ENCODE measurements at places on chromosomes 7 and 10.

- no peak for DNase-seq
Measured at GRCh38 chr7:2832461-2832860, 11.6 kb downstream of the GNA12 start.

DNA sequence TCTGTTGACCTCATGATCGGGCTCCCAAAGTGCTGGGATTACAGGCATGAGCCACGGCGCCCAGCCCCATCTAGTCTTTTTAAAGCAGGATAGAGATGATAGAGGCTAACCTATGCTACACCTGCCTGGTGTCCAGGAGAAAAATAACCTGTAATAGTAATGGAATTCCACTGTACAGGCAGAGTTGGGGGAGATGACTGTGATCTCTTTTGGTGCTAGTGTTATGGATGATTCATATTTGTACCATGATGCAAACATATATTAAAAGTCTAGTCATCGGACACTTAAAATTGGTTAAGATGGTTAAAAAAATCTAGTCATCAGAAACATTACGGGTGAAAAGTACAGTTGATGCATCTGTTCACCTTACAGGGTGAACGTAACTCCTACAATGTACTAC is 6.1 kb upstream of the SAR1A start:
- DNase-seq: no peak

GRCh38 chr7:92417913-92418312 is 29.4 kb upstream of the GATAD1 start:
- no peak for DNase-seq

- DNase-seq: no peak
Measured at GRCh38 chr7:7117935-7118586, 64.3 kb upstream of the C1GALT1 start.

GRCh38 chr10:26869528-26869927 is 8.8 kb upstream of the ABI1 start:
- no peak for DNase-seq

- no peak for DNase-seq
Measured at GRCh38 chr7:112238852-112239610, 32.5 kb downstream of the ZNF277 start.

GRCh38 chr7:148997497-148997896 is 30.8 kb downstream of the PDIA4 start:
- DNase-seq: no peak

DNA sequence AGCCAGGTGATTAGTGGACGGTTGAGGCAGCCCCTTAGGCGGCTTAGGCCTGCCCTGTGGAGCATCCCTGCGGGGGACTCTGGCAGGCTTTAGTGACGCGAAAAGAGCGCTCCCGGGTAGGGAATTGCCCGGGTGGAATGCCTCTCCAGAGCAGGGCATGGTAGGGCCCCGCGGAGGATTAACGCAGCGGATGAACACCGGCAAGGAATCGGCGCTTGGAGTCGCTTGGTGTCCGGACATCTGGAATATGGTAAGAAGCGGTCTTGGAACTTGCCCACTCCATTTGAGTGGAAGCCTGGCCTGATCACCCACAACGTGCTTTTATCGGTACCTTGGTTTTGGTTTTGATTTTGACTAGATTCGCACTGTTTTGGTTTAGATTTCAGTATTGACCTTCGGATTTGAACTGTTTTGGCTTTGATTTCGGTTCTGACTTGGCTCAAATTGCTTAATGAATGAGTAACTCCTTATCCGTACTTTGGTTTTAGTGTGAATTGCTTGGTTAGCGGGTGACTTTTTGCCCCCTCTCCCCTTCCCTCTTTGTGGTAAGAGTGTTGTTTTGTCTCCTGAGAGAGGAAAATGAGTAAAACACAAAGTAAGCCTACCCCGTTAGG is 24.2 kb upstream of the CHST3 start:
- no peak for DNase-seq

- DNase-seq: no peak
Measured at GRCh38 chr7:134509010-134509409, 18.4 kb upstream of the AKR1B10 start.

DNA sequence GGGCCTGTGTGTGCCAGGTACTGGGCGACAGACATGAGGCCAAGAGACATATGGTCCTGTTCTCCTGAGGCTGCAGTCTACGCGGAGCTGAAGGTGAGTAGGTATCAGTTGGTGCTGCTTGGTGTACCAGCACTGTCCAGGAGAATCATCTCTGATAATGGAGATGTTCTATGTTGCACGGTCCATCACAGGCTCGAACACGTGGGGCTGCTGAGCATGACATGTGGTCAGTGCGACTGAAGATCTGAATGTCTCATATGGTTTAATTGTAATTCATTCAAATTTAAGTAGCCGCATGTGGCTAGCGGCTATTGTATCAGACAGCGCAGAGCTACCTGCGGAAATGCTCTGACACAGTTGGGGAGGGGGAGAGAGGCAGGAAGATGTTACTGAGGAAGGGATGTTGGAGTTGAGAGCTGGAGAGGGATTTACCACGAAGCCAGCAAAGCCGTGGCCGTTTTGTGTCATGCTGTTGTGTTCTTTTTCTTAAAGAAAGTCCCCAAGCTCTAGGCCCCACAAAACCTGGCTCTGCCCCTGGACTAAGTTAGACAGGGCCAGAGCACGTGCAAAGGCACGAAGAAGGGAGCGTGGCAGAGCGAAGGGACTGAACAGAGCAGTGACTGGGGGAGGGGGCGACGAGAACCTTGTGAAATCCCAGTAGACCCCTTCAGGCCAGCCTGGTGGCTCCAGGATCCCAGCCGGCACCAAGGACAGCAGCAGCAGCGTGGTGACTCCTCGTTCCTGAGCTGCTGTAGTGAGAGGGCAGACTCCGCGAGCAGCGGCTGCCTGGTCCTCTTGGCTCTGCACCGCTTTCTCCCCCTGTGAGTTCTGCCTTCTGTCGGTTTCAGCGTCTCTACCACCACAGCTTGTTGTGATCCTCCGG is 20.0 kb downstream of the SMKR1 start:
- DNase-seq: no peak

DNA sequence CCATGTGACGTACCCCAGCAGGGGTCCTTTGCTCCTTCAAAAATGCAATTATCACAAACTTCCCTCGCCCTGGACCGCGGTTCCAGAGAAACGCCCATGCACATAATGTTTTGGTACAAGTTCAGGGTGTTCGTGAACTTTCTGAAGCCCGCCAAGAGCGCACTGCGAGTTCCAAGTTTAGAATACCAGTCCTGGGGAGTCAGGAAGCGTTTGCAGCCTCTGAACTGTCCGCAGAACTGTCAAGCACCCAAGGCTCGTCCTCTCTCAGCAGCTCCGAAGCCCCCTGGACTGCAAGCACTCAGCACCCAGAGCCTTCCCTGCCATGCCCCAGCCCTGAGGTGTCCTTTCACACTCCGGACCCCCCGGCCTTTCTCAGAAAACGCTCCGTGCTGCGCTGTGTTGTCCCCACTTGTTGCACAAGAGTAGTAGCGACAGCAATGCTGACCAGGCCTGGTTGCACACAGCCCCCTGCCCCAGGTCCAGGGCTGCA is 30.3 kb downstream of the CALML3 start:
- no peak for DNase-seq

DNA sequence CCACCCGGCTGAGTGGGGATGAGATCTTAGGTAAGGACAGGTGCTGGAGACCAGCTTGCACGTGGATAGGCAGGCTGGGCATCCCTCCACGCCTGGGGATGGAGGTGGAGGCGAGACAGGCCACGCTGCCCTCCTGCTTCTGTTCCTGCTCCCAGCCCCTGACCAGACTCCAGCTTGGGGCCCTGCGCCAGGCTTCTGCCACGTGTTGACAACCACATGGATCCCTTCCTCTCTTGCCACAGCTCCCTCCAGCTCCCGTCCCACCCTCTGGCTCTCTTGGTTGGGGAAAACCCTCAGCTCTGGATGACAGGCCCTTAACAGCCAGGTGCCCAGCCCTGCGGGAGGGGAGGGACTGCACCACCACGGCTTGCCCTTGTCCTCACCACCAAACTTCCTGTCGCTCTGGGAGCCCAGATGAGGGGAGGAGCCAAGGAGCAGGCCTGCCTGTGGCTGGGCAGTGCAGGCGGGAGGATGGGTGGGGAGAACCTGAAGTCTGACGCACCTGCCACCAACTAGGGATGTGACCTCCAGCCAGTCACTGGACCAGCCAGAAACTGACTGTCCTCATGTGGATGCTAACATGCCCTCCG is 36.0 kb downstream of the KCNH2 start:
- peak; percentile 18 for DNase-seq

- no peak for DNase-seq
Measured at GRCh38 chr10:43692051-43692825, 43.6 kb upstream of the ZNF32 start.

GRCh38 chr10:86522510-86522855 is 891 bp upstream of the WAPL start:
- DNase-seq: no peak

GRCh38 chr7:83832009-83832408 is 183.1 kb upstream of the SEMA3E start:
- DNase-seq: no peak

- no peak for DNase-seq
Measured at GRCh38 chr10:115977855-115978254, 295.2 kb downstream of the GFRA1 start.

- no peak for DNase-seq
Measured at GRCh38 chr7:102836191-102836919, 76.4 kb upstream of the LRRC17 start.

DNA sequence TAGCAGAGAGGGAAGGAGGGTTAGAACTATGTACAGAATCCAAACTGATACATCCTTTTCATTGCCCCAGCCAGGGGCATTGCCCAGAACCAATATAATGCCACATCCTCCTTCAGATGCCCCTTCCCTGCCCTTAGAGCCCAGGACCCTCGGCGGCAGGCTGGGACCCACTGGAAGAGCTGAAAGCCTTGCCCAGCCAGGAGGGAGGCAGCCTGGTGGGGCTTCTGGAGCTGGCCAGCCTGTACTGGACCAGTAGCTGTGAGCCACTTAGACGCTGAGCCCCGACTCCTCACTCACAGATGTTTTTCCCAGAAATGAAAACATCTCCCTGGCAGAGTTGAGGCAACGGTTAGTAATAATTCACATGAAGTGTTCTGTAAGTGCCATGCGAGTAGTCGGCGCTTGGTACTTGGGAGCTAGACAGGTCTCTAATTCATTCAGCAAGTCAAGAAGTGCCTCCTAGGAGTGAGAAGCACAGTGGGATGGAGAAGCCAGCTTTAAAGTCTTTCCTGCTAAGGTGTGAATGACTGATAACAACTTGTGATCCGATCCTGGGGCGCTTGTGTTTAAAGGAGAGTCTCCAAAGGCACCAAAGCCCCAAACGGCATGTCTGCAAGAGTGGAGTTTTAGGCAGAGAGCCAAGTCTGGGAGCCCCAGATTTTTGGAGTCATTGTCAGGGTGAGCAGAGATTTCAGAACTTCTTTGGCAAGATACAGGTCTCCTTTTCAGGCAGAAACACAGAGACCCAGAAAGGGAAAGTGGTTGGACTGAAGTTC is 9.8 kb downstream of the VSIR start:
- no peak for DNase-seq

DNA sequence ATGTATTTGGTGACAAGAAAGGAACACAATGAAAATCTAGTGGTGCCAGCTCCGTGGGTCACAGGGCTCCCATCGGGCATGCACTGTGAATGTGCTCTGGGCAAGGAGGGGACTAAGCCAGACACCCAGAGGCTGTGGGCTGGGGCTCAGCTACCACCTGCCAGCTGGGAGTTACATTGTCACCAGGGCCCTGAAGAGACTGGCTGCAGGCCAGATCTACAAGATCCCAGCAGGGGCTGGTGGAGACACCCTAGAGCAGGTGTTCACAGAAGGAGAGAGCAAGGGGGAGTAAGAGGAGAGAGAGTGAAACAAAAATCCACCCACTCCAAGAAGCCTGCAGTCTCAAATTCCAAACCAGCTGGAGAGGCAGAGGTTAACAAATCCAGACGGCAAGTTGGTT is 116.6 kb upstream of the ADCY1 start:
- no peak for DNase-seq

GRCh38 chr10:95374597-95375209 is 83.9 kb upstream of the PDLIM1 start:
- DNase-seq: no peak

DNA sequence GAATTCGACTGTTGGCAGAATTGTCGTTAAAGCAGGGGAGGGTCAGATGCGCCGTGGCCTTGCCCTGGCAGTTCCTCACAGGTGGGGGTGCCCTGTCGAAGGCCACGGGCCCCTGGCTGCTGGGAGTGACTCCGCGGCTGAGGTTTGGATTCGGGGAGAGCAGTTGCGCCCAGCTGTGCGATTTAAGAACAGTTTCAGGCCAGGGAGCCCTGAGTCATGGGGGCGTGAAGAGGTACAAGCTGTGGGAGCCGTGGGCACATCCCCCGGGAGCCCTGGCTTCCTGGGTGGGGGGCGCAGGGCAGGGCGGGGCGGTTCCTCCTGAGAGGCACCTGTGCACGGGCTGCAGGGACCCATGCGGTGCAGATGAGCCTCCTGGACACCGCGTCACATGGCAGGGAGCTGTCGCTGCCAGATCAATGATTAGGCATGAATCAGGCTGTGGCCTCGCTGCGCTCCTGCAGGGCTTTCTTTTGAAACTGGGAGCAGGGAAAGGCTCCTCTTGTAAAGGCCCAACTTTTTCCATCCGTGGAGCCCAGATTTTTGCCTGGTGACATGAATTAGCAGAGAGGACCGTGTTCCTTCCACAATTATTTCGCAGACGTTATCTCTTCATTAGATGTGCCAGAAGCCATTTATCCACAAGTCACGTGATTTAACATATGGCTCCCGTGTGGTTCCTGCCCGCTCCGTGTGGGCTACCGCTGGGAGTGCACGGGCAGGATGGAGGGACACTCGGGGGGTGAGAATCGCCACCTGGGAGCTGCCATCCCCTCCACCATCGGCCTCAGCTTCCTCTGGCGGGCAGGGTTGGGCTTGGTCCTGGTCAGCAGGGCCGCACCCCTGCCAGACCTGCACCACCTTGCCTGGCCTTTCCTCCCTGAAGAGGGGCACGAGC is 918 bp downstream of the PWWP2B start:
- DNase-seq: peak; percentile 20

GRCh38 chr10:103614306-103615158 is 121.0 kb downstream of the NEURL1 start:
- no peak for DNase-seq

DNA sequence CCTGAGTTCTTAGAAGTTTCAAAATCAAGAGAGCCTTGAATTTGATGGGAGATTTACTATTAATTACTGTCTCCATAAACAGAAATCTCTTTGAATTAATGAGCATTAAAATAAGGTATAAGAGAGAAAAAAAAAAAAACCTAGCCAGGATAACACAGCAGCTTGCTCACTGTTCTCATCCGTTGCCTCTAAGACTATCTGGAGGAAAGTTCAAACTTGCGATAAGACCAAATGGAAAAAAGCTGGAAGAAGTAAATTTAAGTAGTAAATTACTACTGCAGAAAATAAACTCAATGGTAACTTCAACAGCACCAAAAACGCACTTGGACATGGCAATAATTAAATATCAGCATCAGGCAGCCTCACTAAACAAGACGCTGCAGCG is 36.7 kb downstream of the GNA12 start:
- no peak for DNase-seq

DNA sequence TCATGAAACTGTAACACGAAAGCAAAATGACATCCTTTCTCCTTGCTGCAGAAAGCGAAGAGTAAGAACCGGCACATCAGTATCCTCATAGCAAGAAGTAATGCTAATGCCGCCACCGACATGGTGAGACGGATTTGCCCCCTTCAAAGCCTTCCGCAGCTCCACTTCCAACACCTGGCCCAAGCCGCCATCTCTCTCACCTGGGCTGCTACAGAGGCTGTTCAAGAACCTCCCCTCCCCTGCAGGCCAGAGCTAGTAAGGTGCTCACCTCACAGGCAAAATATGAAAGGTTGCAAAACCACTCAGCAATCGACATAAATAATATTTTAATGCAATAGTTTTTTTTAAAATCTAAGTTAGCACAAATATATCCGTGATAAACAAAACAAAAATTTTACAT is 123.9 kb upstream of the FRMD4A start:
- DNase-seq: no peak

GRCh38 chr7:80210400-80210799 is 75.8 kb downstream of the GNAI1 start:
- no peak for DNase-seq

Data from T-helper 22 cell (primary cell).